Activated CD8-positive, alpha-beta memory T cell treated with anti-CD3 and anti-CD28 coated beads for 4 hours (primary cell): ENCODE measurements at places on chromosomes 5 and 9.

DNA sequence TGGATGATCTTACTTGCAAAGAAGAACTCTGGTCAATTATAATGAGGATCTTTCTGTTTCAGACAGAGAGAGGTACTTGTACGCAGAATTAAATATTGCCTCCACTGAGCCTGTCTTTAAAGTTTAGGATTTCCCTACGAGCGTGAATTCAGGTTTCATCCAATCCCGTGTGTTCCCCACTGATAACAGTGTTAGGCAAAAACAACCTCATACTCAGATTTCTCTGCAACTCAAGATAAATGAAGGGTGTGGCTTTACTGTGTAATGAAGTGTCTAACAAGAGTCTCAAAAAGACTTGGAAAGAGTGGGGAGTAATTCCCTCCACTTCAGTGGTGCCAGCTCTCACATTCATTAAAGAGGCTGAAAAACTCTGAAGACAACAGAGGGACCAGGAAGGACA lies 53.2 kb upstream of the ACO1 start:
- no peak for DNase-seq

GRCh38 chr9:109779711-109780452 lies at the start of gene PALM2AKAP2:
Gene PALM2AKAP2 (plus strand): TSS chr9:109780198. CDS start chr9:109780489, 291 bp downstream.
- no peak for DNase-seq

GRCh38 chr9:16768816-16769215 lies 101.7 kb downstream of the BNC2 start:
- no peak for DNase-seq

- DNase-seq = no peak
Measured at GRCh38 chr9:108439947-108440346, 415.8 kb downstream of the ACTL7B start.

GRCh38 chr5:154325566-154325965 lies 120.2 kb upstream of the SAP30L start:
- DNase-seq = no peak

- no peak for DNase-seq
Measured at GRCh38 chr9:114093761-114094505, 5.2 kb downstream of the KIF12 start.

DNA sequence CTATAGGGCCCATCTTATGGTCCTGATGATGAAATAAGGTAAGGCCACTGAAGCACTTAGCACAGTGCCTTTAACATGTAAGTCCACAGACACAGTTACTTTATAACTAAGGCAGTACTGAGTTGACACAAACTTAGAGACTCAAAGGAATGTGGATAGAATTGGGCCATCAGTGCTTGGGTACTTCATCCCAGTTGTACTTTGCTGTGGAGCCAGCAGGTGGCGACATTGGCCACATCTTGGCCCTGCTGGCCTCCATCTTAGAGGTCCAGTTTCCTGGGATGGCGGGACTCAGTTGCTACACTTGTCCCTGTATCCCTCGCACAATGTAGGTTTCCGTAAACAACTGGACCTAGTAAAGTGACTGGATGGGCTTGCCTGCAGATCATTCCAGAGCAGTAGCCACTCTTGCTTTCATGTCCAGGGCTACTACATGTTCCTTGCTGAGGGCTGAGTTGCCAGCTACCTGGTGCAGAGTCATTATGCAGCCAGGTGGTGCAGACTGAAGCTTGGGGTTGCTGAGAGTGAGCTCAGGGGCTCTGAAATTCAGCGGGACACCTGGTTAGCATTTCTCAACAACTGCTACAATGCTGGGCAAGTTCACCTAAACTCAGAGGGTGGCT lies 10.6 kb downstream of the MTAP start:
- peak; percentile 20 for DNase-seq

DNA sequence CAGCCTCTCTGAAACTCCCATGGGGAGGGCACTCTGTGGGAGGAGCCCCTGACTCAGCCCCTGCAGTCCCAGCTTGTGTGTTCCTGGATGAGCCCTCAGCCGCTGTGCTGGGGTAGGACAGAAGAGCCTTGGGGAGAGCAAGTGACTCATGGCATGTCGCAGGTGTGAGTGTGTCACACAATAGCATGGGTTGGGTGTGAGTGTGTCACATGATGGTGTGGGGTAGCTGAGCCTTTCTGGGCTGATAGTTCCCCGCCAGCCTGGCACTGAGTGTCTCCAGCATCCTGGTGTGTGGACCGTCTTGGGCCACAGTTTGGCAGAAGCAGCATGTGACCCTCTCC lies 83.4 kb downstream of the PHF2 start:
- DNase-seq = no peak

DNA sequence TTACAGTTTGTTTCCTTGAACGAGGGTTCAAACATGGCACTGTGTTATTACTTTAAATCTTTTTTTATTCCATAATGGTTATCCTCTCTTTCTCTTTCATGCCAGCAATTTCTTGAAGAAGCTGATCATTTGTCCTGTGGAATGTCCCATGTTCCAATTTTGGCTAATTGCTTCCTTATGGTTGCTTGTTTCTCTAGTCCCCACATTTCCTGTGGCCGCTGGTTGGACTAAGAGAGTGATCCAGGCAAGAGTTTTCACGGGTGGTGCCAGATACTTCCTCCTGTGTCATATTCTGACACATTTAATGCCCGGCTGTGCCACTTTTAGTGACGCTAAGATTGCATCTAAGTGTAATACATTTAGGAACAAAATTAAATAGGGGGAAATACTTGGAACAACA lies 83.8 kb upstream of the FAM169A start:
- no peak for DNase-seq

GRCh38 chr9:35484406-35484805 lies 5.5 kb upstream of the RUSC2 start:
- no peak for DNase-seq

GRCh38 chr9:7974335-7974960 lies 174.9 kb upstream of the DMAC1 start:
- no peak for DNase-seq

DNA sequence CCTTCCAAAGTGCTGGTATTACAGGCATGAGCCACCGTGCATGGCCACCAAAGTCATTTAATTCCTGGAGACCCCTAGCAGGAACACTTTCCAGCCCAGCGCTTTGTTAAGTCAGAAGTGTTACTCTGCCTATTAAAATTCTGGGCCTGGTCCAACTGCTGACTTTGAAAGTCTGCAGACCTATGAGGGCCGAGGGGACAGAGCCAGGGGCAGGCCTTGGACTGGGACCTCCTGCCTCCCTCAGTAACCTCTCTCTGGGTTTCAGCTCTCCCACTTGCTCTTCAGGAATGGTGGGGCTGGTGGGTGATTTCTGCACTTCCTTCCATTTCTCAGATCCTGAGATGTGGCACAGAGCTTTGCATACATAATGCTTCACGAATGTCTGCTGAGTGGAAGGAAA lies 9.7 kb downstream of the C5orf52 start:
- DNase-seq = no peak

GRCh38 chr5:143594902-143595818 lies 191.7 kb upstream of the NR3C1 start:
- no peak for DNase-seq

GRCh38 chr9:93686127-93686879 lies 109.9 kb downstream of the PHF2 start:
- no peak for DNase-seq

- DNase-seq = no peak
Measured at GRCh38 chr5:135440916-135441315, 6.2 kb downstream of the DCANP1 start.

DNA sequence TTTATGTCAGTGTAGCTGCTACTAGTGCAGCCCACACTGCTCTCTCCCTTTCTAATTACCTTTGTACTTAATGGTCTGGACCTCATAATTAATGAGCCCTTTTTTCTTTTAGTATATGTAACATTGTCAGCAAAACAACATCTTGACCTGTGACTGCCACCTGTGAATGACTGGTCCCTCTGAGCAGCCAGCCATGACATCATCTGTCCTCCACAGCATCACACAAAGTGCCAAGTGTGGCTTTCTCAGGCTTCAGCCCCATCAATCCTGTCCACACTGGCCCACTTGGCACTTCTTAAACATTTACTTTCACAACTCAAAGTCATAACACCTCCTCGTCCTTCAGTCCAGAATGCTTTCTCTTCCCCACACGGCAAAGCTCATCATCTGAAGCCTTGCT lies 104.7 kb downstream of the GPR21 start:
- DNase-seq = no peak

DNA sequence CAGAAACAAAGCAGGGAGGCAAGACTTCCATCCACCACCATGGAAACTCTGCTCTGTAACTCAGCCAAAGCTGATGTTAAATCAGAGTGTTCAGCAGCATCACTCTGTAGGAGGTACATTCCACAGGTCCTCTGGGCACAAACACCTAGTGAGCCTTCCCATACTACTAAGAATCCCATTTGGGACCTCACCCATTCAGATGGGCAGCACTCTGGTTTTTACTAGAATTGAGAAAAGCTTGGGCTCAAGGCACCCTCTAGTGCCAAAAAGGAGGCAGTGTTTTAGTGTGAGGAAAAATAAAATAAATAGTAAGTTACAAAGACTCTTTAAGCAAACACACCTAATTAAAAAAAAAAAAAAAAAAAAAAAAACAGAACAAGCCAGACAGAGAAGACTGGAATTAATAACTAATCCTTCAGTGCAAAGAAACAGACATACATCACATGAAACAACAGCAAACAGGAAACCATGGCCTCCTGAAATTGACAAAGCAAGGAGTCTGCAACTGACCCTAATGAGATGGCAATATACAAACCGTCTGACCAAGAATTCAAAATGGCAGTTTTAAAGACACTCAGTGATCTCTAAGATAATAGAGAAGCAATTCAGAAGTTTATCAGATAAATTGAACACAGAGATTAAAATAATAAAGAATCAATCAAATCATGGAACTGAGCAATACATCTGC lies 159.5 kb downstream of the GNA14 start:
- no peak for DNase-seq

GRCh38 chr9:114055894-114056293 lies 22.2 kb downstream of the AMBP start:
- no peak for DNase-seq
